Activated CD4-positive, alpha-beta T cell treated with anti-CD3 and anti-CD28 coated beads for 24 hours (primary cell): ENCODE measurements at places on chromosomes 6 and 20.

DNA sequence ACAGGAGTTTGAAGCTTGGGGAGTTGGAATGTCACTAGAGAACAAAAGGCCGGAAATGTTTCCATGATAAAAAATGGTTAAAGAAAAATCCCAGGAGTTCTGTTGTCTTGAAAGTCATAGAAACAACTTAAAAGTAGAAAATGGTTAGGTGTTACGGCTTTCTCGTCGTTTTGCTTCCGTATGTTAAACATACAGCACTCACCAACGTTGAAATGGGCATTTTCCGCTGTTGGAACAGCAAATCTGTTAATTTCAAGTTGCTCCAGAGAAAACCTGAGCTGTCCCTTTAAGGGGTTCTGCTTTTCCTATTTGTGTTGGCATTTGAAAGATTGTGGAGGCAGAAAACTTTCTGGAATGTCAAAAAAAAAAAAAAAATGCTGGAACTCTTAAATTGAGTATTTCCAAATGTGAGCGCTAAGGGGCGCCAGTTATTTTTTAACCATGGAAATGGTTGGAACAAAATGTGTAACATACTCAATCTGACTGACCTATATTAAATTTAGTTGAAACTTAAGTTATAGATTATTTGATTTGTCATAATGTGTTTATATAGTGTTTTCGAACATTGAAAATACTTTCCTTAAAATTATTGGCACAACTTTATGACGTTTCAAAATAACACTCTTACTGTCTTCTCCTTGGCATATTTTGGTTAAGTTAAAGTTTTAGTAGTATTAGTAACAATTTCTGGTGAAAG lies 2.2 kb downstream of the QKI start:
- no peak for DNase-seq

DNA sequence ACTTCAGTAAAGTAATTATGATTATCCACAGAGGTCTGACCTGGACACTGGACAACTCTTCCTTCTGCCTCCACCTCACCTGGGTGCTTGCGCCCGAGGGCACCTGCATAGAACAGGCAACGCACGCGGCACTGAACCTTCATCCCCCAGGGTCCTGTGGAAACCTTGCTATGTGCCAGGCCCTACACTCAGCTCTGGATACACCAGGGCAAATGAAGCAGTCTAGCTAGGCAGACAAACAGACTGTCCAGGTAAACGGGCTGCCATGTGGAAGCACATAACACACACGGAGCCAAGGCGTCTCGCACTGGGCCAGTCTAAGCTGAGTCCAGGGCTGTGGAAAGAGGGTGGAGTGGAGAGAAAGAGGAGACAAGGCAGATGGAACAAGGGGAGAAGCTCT lies 109.3 kb upstream of the AFDN start:
- DNase-seq, result no peak

DNA sequence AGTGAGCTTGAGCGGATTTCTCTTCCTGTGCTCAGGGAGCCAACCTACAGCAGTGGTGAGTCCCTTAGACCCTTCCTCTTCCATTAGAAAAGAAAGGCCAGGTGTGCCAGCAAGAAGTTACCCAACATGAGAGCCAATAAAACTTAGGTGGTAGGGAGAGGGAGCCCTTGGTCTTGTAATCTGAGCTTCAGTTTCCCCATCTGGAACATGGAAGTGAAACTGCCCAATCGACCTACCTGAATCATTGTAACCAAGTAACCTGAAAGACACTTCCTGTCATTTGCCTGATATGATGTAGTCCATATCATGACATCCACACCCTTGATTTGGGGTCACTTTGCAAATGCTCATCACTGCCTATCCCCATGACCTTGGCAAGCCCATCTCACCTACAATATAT lies 66.4 kb downstream of the MDGA1 start:
- DNase-seq, result no peak

DNA sequence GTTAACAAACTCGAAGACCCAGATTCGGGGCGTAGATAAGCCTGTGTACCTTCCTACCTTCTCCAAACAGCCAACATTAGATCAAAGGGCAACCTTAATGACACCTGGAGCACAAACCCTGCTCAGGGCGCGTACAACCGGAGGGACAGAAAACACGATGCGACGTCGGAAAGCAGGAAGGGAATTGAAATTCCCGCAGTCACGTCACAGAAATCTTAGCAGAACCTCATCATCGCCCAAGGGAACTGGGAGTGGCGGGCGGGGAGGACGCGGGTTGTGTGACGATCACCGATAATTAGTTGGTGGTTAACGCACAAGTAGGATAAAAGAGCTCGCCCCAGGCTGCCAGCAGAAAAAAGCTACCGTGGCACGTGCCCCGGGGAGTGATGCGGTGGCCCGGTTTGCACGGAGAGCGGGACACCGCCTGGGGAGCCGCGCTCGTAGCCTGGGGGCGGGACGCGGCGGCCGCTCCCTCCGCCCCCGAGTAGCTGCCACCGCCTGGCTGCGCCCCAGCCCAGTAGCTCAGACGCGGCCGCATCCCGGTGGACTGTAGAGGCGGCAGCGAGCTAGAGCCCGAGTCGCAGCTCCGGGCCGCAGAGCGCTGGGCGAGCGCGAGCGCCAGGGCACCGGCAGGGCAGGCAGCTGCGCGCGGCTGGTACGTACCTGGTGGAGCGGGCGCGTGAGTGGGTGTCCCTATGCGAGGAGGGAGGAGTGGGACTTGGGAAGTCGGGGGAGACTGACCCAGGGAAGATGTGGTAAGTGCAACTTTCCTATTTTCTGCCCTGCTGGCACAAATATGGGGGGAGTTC lies at the start of gene PKIB:
TSS of gene PKIB (plus strand) at position 525 of the 809 bp plus-strand sequence. CDS start 107,390 bp downstream, outside the sequence.
- DNase-seq, result no peak

DNA sequence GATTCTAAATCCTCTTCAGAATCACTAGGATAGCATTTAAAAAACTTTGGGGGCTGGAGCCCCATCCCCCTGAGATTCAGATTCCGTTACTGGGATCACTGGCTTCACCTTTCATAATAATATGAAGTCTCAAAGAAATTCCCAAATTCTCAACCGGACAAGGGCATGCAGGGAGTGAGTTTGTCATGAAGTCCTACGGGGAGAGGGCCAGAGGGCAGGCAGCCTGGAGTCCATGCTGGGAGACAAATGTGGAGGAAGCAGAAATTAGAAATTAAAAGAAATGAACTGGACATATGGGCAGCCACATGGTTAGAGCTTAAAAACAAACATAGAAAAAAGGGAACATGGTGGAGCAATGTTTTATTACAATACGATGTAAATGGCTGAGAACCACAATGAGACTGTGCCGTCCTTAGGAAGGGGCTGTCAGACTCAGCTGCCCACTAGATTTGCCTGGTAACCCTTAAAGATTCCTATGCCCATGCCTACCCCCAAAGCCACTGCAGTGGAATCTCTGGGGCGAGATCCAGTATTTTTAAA lies 142.6 kb downstream of the CEBPB start:
- DNase-seq, result no peak

GRCh38 chr6:126152372-126152745 lies 166.0 kb downstream of the TRMT11 start:
- DNase-seq, result no peak

DNA sequence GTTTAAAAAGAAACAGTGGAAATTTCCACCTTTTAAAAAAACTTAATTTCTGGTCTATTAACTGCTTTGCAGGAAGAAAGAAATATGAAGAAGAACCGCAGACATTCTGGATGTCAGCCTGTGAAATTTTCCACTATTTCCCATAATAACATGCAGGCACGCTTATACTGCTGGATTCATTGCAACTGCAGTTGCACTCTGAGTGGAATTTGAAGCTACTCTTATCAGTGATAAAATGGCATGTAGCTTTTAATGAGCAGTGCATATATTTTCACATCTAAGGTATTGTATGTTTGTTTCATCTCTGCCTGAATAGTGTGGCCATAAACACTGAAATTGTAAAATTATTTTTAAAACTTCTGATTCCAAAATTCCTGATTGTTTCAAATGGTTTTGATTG lies 28.2 kb downstream of the NCOA3 start:
- no peak for DNase-seq

DNA sequence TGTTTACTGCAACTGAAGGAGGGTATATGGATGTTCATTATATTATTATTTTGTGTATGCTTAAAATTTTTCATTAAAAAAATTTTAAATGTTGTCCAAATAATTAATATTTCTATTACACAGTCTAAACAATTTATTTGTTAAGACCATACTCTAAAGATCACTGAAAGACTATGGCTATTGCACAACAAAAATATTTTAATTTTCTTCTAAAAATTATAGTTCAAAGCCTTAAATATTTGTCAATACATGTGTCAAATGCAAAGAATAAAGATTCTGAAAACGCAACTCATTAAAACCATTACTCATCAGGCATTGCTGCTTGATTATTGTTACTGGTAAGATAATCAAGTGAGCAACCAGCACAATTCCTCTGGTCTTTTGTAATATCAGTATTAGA lies 2.2 kb downstream of the MMS22L start:
- no peak for DNase-seq

GRCh38 chr20:46188866-46189541 lies 70.9 kb downstream of the CD40 start:
- DNase-seq, result no peak
